HS-27A (cell line): ENCODE measurements at places on chromosomes 2 and 18.

GRCh38 chr2:46202987-46203386 is 94.2 kb upstream of the EPAS1 start:
- no peak for DNase-seq

DNA sequence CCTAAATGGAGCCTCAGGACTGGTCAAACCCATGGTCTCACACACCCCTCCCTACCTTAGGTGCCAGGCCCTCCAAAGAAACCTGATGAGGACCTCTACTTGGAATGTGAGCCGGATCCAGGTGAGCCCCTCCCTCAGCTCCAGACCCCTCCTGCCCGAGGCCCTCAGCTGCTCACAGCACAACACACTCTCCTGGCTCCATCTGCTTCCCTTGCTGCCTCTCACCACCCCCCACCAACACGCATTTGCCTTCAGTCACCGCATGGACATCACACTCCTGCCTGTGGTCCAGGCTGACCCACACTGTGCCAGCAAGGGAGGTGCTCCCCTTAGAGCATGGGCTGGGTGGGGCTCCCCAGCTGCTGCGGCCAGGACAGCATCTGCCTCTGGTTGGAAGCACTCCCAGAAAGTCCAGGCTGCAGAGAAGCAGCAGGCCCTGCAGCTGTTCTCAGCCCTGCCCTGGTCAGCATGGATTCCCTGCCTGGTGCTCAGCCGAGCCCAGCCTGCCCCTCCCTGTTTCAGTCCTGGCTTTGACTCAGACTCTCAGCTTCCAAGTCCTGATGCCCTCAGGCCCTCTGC is 15.1 kb downstream of the SH2D6 start:
- peak; percentile 90 for DNase-seq

DNA sequence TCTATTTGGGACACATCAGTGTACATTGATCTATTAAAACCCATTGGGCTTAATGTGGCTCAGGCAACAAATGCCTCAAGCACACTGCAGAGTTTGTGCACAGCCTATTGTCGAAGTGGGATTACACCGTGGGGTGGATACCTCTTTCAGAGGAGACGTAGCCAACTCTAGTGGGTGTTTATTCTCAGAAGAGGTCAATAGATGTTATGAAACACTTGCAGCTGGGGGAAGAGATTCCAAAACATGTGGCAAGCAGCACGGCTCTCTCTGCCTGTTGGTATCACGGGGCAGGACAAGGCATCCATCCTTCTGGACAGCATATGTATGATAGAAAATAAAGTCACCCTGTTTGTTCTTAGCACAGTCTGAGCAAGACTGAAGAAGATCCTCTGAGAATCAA is 121.4 kb upstream of the COPS8 start:
- no peak for DNase-seq

GRCh38 chr2:136057023-136057801 is 60.7 kb downstream of the CXCR4 start:
- DNase-seq = no peak

GRCh38 chr2:126534478-126534877 is 121.5 kb upstream of the GYPC start:
- no peak for DNase-seq

DNA sequence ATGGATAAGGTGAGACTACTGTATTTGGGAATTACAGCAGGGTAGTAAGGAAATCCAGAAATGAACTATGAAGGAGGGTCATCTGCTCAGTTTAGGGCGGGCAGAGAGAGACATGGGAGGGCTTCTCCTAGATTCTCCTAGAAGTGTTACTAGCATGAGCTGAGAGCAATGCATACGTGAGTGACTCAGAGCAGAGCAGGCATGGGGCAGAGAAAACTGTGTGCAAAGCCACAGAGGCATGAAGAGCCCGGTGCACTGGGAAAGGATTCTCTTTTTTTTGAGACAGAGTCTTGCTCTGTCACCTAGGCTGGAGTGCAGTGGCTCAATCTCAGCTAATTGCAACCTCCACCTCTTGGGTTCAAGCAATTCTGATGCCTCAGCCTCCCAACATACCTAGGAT is 116.2 kb downstream of the SOCS6 start:
- no peak for DNase-seq

DNA sequence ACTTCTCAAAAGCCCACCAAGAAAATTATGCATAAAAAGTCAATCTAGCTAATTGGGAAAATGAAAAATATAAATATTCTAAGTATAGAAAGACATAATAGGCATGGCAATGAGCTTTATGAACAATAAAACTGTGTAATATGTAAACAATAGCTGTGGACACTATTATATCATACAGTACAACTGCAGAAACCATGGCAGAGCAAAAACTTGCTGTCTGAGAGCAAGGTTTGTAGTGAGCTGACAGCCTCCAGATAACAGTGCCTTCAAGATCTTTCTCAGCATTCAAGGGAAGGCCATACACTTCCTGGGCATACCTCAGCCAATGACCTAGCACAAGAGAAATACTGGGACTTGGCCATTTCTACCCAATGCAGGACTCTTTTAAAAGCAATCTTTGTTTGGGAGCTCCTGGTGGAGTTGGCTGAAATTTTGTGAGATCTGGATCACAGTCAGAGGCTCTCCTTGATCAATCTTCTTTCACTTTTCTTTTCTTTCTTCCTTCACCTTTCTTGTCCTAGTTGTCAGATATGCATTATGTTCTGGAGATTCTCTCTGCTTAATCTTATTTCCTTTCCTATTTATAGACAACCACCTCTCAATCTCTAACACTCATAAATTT is 427.2 kb upstream of the UBE2E3 start:
- no peak for DNase-seq

DNA sequence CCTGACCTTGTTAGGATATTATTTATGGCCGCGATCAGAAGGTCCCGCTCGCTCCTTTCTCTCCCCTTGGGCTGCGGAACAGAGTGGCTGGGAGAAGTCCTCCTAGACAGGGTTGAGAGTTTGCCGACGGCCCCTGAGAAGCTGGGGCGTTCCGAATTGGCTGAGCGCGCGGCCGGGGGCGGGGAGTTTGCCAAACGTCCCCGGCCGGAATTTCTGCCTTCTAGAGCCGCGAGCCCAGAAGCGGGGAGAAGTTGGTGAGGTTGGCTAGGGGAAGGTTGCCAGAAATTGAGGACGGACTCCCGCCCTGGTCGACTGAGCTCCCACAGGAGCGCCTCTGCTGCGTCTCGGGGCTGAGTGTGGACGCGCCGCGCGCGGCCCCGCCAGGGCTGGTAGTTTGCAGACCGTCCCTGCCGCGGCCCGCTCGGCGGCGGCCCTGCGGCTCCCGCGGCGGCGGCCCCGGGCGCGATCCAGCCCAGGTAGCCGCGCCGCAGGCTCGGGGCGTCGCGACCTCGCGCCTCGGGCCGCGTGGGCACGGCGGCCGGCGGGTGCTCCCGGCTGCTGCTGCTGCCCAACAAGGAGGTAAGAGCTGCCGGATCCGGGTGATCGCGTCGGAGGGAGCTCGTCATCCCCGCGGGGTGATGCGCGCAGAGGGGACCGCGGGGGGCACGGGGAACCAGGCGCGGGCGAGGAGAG is 134.0 kb upstream of the MGAT5 start:
- peak; percentile 90 for DNase-seq

DNA sequence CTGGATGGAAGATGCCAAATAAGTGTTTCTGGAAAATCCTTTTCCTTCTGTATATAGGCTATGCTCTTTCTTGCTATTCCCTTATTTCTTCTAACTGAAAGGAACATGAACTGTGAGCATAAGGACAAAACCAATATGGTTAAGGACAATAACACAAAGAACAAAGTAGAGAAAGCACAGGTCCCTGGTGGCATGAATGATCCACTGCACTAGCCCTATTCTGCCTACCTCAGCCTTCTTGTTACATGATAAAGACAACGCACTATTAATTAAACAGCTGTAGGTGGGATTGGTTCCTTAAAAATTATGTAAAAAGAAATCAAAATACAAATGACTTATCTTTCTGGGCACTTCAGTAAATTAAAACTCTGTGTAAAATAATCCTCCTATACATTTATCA is 1.9 kb upstream of the WDR75 start:
- no peak for DNase-seq

DNA sequence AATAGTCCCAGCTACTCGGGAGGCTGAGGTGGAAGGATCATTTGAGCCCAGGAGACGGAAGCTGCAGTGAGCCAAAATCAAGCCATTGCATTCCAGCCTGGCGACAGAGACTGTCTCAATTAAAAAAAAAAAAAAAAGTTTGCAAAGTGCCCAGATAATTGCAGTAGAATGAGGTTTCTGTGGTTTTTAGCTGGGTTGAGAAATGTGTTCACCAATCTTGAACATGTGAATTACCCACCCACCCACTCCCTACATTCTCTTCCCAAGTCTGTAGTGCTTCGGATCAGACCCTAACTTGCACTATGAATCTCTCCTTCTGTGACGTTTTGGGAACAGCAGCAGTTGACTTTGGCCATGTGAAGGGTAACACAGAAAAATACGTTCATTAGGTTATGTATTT is 247.3 kb downstream of the PTGR3 start:
- no peak for DNase-seq

DNA sequence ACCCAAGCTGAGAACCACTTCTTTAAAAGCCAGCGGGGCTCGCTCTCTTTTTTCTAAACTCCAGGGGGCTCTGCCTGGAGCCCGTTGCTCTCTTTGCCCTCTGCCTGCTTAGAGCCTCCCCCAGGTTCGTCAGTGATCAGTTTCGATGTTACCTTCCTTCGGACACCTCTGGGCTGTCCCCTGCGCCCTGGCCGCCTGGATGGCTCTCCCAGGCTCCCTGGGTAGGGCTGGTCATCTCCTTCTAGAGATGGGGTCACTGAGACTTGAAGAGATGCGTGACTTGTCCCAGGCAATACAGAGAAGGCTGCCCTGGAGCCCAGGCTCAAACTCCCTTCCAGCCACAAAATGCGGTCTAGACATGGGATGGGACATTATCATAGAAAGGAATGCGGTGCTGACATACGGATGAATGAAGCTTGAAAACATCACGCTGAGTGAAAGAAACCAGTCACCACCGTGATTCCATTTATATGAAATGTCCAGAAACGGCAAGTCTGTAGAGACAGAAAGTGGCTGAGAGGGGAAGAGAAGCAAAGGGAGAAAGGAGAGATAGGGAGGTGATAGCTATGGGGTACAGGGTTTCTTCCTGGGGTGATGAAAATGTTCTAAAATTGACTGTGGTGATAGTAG is 14.6 kb downstream of the KCNF1 start:
- no peak for DNase-seq

GRCh38 chr2:233323851-233324250 is 16.2 kb downstream of the SAG start:
- DNase-seq = no peak

DNA sequence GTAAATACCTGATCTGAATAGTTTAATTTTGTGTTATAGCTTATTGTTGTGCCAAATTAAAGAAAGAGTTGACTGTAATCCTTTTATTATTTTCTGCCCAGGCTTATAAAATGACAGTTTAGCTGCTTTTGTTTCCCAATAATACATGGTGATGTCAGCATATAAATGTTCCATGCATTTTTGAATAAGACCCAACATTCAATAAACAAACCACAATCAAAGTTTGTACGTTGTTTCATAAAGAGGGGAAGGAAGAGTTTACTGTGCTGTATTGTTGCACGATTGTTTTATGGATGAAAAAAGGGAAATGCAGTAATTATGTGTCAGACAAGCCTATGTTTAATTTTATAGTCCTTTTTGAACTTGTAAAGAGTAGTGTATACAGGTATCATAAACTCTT is 177.2 kb upstream of the SCN7A start:
- DNase-seq = no peak

DNA sequence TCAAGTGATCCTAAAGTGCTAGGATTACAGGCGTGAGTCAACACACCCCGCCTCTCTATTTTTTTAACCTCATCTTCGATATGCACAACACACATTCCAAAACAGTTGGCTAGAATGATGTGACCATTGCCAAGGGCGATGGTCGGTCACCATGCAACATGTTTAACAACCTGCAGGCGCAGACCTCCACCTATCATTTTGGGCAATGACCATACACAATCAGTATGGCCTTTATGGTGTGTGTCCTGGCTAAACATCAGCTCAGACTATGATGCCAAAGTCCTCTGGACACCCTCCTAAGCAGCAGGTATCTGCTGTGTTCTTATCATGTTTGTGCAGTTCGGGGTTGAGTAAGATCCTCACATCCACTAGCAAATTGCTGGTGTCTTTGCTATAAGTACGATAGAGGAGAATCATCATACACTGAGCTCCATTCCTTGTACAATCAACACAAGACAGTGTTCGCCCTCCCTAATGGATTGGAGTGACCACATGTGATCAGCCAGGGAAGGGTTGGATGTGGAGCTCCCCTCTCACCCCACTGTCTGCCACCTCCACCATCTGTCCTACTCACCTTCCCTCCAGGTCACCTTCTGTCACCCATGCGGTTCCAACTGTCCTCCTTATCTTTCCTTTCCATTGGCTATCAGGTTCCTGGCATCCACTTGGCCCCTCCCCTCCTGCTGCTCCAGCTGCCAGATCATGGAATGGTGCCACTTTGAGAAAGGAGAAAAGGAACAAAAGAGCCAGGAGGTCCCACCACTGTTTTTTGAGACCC is 7.9 kb upstream of the RNF152 start:
- no peak for DNase-seq

DNA sequence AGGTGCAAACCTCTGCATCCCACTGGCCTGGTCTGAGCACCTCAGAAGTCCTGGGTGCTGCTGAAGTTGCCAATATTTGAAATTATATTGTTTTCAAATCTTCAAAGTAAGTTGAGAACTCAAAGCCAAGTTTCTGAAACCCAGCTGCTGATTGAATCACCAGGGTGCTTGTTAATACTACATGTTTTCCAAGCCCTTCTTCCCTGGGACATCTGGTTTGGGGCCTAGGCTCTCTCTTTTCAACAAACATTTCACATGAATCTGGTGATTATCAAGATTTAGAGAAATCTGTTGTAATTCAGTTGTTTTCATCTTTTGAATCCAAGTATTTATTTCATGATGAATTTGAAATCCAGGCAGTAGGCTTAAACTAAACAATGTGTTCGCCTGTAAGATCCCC is 24.4 kb downstream of the MLPH start:
- DNase-seq = no peak

GRCh38 chr2:6917071-6917760 is at the start of gene RNF144A:
RNF144A (plus strand) TSS chr2:6917412; CDS start chr2:6996927, 79,515 bp downstream.
- DNase-seq = no peak

- DNase-seq = no peak
Observed at GRCh38 chr2:156810094-156810493, 373.9 kb downstream of the GPD2 start.

- DNase-seq = no peak
Observed at GRCh38 chr2:86020984-86021383, 84.7 kb downstream of the POLR1A start.

DNA sequence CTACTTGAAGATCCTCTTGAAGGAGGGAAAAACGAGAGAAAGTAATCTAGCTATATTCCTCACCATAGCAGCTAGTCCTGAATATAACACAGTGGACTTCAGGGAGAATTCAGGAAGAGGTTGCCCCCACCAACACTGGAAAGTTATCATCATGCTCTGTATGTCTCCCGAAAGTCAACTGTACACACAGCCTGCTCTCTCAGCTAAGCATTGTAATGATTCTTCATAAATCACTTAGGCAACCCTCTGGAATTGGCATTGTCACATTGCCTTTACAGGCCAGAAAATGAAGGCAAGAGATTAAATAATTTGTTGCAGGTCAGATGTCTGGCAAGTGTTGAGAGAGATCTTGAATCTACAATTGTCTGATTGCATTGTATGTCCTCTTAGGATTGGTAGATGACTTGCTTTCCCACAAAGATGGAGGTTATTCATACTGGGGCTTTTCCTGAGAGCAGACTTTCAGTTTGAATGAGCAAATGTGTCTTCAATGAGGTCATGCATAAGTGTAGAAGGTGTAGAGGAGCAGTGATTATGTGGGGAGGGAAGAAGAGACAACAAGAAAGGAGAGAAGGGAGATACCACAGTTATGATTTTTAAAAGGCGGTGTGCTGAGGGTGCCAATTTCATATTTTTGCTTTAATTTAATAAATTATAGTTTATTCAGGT is 667.2 kb downstream of the DCDC2C start:
- DNase-seq = no peak

- DNase-seq = no peak
Observed at GRCh38 chr2:9291331-9291730, 84.7 kb downstream of the ASAP2 start.
